Ovary (tissue), 10 donors: ENCODE measurements at places on chromosomes 7 and 10. TPM values are rescaled to one million over a fixed set of nuclear protein-coding genes. Genes with fewer than 3 reads are reported as not detected.

The PRSS37 gene
- not detected for total RNA-seq

The CYP3A4 gene
- total RNA-seq = 1.7 TPM

The ALOX5 gene
- 1.7 TPM for total RNA-seq

The SNX8 gene
- total RNA-seq = 37.2 TPM

The FAM107B gene
- 12.2 TPM for total RNA-seq

The ASIC3 gene
- total RNA-seq = 9.4 TPM

The LRRC17 gene
- 60.4 TPM for total RNA-seq

The PTEN gene
- 69.8 TPM for total RNA-seq

The GPR37 gene
- 0.20 TPM for total RNA-seq

The KLHDC10 gene
- total RNA-seq = 36.4 TPM

The OR6B1 gene
- not detected for total RNA-seq

The ADCY1 gene
- total RNA-seq = 3.7 TPM

The FAM180A gene
- 5.1 TPM for total RNA-seq

The LRRC4 gene
- total RNA-seq = 16.7 TPM

The PLAC9 gene
- 14.9 TPM for total RNA-seq

The TCERG1L gene
- total RNA-seq = 1.8 TPM

The MAT1A gene
- total RNA-seq = 2.4 TPM

The OR2A12 gene
- total RNA-seq = not detected

The ZNF783 gene
- total RNA-seq = 21.4 TPM

The ADCYAP1R1 gene
- total RNA-seq = 9.2 TPM

The SLC16A12 gene
- total RNA-seq = 4.7 TPM

The OPN4 gene
- not detected for total RNA-seq

The PODXL gene
- 85.1 TPM for total RNA-seq

The RBP4 gene
- total RNA-seq = 4.0 TPM

The ABCC2 gene
- total RNA-seq = 1.1 TPM

The FGL2 gene
- 10.5 TPM for total RNA-seq

The AIFM2 gene
- total RNA-seq = 13.9 TPM

The NUDT13 gene
- total RNA-seq = 1.4 TPM

The HECW1 gene
- 2.1 TPM for total RNA-seq

The TMEM273 gene
- 3.3 TPM for total RNA-seq

The SRI gene
- 104 TPM for total RNA-seq

The EGR2 gene
- 6.0 TPM for total RNA-seq

The STX1A gene
- 11.3 TPM for total RNA-seq

The CCDC146 gene
- 44.6 TPM for total RNA-seq

The SFTPD gene
- total RNA-seq = 2.2 TPM

The AMPH gene
- 1.5 TPM for total RNA-seq

The HMX3 gene
- not detected for total RNA-seq

The SEMA3D gene
- 2.1 TPM for total RNA-seq

The SMKR1 gene
- not detected for total RNA-seq

The MARCHF5 gene
- 40.7 TPM for total RNA-seq

The UCN3 gene
- total RNA-seq = not detected

The LOXL4 gene
- total RNA-seq = 12.5 TPM

The ATP6V0A4 gene
- total RNA-seq = not detected

The HYAL4 gene
- total RNA-seq = not detected

The ABLIM1 gene
- 307 TPM for total RNA-seq
